Right renal pelvis (tissue), 4 donors: ENCODE measurements at places on chromosomes 13 and 19. TPM values are rescaled to one million over a fixed set of nuclear protein-coding genes. Genes with fewer than 3 reads are reported as not detected.

The RFC3 gene
- 25.0 TPM for polyA plus RNA-seq

The MEDAG gene
- 0.90 TPM for polyA plus RNA-seq

The SIGLEC12 gene
- polyA plus RNA-seq, result not detected

The ERICH4 gene
- polyA plus RNA-seq, result 5.6 TPM

The SLC25A41 gene
- polyA plus RNA-seq, result 0.93 TPM

The ZNF77 gene
- 6.8 TPM for polyA plus RNA-seq

The LGALS4 gene
- polyA plus RNA-seq, result 1.3 TPM

The OSCAR gene
- 0.15 TPM for polyA plus RNA-seq

The COL5A3 gene
- 0.84 TPM for polyA plus RNA-seq

The IZUMO4 gene
- 6.9 TPM for polyA plus RNA-seq

The ZNF135 gene
- 23.1 TPM for polyA plus RNA-seq

The SULT2A1 gene
- not detected for polyA plus RNA-seq

The GJB6 gene
- 4.6 TPM for polyA plus RNA-seq

GRCh38 chr19:1336079-1336684, 47.5 kb upstream of the NDUFS7 start:
- no peak for DNase-seq

GRCh38 chr19:6589711-6590257, 1.2 kb downstream of the CD70 start:
- DNase-seq, result no peak

DNA sequence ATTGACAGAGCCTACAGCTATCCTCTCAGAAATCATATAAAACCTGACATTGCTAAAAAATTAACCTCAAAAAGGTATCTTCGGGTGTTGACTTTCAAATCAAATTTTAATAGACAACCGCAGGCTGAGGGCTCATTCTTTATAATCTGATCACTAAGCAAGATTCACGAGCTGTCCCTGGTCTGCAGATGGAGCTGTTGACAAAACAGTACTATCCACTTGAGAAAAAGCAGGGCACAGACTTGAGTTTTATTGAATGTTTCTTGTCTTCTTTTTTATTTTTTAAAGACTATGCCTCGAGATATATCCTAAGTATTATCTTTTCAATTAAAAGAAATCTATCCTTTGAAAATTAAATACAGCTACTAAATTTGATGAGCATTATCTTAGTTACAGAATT, 540.5 kb downstream of the PCDH9 start:
- no peak for DNase-seq

GRCh38 chr19:13830741-13831536, 35.7 kb downstream of the ZSWIM4 start:
- DNase-seq, result no peak

- no peak for DNase-seq
These were observed 813.6 kb upstream of the MIR17HG start for GRCh38 chr13:90533866-90534265.

GRCh38 chr19:41932259-41932719, 4.0 kb upstream of the ERFL start:
- no peak for DNase-seq

DNA sequence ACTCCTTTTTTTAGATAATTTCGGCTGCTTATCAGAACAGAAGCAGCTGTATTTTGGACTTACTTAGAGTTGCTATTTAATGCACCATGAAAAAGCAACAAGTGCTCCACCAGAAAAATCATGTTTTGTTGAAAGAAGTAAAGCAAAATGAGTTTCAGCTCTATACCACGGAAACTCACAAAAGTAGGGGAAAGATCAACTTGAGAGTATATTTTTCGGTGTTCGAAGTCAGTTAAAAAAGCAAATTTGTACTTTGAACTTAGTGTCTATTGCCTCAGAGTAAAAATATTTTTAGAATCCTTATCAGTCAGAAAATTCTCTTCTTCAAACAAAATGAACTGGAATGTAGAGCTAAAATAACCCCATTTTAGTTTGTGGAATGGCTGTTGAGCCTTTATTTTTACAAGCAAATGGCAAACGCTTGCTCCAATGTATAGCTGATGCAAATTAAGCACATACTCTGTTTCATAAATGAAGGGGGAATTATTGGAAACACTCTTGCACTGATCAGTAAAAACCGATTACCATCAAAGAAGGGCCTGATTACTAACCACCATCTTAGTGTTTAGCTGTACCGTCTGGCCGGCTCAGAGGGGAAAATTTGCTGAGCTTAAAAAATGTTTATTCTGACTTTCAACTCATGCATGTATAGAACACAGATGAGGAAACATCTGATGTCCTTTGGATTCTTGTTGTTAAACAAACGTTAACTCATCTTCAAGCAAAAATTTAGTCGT, 540.7 kb downstream of the GPC6 start:
- DNase-seq, result no peak

GRCh38 chr13:113064000-113064533, 41.5 kb upstream of the F7 start:
- DNase-seq, result no peak

DNA sequence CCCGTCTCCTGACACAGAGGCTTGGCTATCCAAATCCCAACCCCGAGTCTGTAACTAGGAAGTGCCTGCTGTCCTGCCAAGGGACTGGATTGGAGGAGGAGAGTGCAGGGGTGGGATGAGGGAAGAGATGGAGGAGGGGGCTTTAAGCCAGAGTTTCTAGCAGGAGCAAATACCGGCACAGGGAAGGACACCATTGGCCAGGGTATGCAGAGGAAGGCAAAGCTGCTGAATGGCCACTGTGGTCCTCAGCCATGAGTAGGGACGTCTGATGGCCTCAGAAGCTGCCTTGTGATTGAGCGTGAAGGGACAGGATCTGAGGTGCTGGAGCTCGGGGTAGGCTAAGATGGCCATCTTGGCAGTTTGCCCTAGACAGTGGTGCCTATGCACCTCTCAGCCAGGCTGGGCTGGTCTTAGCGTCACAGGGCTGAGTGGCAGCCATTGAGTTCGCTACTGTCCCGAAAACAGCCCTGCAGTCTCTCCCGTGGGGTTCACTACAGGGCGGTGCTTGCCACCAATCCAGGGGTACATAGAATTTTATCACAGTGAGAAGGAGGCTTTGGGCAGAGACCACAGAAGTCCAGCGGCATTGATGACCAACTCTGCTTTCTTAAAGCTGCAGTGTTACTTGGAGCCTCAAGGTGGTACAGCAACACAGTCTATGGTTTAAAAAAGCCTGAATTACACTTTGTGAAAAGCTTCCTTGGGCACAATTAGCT, 61.8 kb downstream of the AKAP11 start:
- DNase-seq, result no peak

DNA sequence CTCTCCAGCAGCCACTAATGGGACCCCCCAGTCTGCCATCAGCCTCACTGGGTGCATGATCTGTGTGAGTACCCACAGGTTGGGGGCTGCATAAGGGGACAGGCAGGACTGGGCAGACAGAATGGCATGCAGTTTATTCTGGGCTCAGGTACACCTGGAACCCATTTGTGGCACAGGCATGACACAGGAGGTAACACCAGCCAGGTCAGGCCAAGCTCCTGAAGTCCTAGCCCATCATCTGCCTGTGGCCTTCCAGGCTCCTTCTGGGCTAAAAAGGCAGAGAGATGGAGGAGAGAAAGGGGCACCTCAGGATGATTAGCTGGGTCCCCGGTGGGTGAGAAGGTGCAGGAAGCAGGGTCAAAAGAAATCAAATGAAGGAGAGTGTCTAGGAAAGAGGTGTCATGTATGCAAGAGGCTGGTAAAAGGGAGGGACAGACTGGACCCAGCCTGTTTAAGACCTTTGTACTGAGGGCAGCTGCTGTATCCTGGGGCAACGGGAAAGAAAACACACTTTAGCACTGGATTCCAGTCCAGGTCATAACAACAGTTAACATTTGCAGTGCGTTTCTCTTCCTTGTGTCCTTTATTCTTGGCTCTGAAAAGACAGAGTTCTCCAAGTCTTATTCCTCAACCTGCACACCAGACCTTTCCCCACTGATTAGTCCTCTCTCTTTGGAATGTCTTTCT, 20.2 kb upstream of the DGKH start:
- DNase-seq, result no peak

DNA sequence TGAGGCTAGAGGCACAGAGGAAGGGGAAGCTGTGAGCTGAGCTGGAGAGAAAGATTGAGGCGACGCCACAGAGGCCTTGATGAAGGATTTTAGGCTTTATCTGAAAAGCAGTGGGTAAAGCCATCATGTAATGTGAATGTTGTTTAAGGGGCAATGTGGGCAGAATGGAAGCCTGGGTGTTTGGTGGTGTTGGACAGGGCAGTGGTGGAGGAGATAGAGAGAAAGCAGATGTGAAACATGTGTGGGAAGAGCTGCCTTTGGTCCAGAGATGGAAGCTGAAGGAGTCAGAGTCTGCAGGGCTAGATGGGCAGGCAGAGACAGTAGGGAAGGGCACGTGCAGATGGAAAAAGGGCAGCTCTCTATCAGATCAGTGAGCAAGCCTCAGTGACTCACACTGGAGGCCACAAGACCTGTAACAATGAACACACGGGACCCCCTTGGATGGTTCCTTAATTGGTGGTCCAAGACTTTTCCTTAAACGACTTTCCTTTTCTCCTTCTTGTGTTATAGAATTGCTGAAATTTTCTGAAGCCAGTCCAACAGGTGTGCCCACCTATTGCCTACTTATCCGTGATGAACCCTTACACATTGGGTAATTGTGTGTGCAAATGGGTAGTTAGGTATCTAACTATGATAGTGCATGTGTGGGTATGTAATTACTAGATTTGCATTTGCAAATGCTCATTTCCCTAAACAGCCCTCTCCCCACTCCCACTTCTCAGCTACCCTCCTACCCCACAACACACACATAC, 21.7 kb downstream of the ZNF536 start:
- DNase-seq, result no peak

- no peak for DNase-seq
These were observed 47.5 kb upstream of the RNF113B start for GRCh38 chr13:98224557-98224956.

DNA sequence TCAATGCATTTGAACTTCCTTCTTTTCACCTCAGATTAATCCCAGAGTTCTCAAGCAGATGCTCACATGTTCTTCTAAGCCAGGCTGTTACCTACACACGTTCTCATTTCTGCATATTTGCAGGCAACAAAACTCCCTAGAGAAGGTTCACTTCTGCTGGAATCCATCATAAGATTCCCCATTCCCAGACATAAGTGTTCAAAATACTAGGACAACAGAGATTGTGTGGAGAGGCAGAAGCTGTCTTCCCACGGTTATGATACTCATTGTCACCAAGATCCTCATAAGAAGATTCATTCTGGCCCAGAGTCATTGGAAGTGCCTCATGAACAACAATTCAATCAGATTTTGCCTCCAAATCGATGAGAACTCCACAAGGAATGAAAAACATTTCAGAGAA, 931.6 kb upstream of the MIR17HG start:
- no peak for DNase-seq

- no peak for DNase-seq
These were observed 42.3 kb downstream of the RFX2 start for GRCh38 chr19:6067975-6068374.

GRCh38 chr19:6340493-6341201, 7.2 kb upstream of the ACER1 start:
- DNase-seq, result no peak

DNA sequence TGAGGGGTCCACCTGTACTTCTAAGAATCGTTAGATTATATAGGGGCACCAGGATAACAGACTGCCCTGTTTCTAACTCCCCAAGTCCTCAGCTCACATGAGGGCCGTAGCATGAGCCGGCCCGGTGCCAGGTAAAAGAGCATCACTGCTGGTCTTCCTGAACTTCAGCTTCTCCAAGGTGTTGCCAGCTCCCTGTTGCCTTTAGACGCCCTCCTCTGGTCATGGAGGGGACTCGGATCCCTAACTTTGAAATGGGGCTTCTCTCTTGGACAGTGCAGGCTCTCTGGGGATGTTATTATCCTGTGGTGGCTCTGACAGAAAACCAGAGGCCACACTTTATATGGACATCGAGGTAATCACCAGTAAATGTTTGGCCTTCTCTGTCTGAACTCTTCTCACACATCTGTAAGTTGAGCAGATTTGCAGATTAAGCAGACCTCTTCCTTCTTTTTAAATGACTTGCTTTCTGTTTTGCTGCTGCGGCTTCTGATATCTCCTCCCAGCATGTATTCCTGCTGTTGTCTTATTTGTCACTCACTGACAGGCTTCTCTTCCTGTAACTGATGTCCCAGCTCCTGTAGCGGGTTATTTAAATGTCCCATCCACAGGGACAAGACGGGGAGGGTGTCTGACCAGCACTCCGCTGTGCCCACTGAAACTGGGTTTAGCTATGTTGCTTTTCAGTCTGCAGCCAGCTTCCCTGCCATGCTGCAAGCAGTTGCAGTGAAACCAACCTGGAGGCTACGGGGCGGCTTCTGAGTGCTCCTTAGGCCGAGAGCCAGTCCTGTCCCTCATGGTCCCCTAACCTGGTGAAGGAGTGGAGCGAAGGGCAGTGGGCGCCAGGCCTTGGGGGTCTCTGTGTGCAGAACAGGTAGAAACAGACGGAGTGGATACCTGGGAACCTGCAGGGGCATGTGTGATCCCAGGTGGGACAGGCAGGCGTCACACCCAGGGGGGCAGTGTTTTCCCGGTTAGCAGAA, 39.2 kb downstream of the TSSK6 start:
- no peak for DNase-seq

GRCh38 chr19:57263244-57263741, 17.0 kb upstream of the ZNF460 start:
- no peak for DNase-seq

- no peak for DNase-seq
These were observed 84.6 kb upstream of the FREM2 start for GRCh38 chr13:38602266-38602665.

GRCh38 chr19:31418055-31418454, 68.8 kb upstream of the TSHZ3 start:
- no peak for DNase-seq

GRCh38 chr13:63910511-63910910, 2494.9 kb upstream of the PCDH20 start:
- DNase-seq, result no peak

GRCh38 chr13:30791354-30792001, 56.1 kb downstream of the ALOX5AP start:
- no peak for DNase-seq

DNA sequence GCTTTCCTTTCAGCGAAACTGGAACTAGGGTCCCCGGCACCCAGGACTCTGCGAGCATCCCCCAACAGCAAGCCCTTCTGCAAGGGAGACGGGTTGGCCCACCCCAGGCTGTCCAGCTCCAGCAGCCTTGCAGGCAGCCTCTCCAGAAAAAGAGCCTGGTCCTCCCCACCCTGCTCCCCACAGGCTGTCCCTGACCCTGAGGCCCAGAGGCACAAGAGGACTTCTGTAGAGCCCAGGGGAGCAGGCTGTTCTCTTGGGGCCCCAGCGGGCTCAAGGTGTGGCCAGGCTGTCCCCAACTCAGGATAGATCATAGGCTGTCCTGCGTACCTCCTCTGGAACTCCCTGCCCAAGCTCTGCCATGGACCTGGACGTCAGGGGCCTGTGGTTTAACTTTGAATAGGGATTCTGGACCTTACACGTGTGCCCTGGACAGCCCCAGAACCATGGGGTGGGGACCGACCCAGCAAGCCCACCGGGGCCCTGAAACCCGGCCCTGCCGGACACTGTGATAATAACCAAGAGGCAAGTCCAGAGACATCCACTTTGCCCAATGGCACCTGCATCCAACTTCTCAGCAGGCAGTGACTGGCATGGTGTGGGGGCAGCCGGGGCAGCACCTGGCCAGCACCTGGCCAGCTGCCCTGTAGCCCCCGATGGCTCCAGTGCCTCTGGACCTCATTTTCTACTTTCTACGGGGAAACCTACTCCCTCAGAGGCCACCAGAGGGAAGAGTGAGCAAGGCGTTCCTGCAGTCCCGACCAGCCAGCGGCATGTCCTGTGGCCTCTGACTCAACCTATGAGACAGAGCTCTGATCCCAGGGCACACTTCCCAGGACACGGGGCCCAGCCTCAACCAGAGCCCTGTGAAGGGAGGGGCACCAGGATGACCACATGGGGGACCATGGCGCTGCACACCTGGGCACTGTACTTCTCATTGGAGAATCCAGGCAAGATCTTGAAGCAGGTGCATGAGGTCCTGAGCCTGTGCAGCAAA, 50.9 kb upstream of the TPM4 start:
- DNase-seq, result no peak
